ENCODE measurements at places on chromosomes 3 and 15.

DNA sequence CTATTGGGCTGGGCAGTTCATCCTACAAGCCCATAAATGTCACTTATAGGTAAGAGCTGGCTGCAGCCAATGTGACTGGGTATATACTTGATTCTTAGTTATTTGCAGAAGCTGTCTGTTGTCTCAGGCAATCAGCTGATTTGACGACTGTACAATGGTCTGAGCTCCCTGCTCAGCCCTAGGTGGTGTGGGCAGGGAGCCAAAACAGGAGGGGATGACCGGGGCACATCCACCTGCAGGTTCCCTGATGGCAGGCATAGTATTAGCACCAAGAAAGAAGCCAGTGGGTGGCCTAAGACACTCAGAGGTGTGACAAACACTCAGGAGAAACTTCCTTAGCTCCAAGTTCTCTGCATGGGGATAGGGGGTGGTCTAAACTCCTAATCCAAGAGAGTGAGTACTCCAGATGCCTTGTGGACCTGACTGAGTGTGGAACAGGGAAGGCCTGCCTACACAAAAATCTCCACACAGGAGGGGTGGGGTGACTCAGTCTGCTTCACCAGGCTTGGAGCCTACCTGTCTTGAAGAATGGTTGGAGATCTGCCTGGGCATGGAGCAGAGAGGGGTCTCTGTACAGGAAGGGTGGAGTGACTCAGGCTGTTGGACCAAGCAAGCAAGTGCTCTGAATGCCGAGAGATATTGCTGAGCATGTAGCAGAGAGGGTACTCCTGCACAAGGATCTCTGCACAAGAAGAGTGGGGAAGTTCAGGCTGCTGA, 690.4 kb upstream of the NAALADL2 start:
- no peak for DNase-seq

DNA sequence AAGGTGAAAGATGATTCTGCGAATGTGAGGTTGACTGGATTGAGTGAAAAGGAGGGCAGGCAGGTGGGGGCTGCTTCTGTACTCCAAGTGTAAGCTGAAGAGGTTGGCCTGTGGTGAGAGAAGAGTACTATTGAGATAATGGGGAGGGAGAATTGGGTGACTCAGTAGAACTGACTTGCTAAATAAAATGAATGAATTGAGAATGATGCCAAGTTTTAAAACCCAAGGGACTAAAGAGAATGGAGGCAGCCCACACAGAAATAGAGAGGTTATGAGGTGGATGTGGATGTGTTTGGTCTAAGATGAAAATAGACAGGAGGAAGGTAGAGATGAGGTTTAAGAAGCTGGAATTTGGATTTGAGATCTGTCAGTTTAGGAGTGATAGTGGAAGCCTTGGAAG, 5.9 kb downstream of the MME start:
- no peak for DNase-seq

- no peak for DNase-seq
These were observed 40.5 kb downstream of the TGM4 start for GRCh38 chr3:44914936-44915335.

DNA sequence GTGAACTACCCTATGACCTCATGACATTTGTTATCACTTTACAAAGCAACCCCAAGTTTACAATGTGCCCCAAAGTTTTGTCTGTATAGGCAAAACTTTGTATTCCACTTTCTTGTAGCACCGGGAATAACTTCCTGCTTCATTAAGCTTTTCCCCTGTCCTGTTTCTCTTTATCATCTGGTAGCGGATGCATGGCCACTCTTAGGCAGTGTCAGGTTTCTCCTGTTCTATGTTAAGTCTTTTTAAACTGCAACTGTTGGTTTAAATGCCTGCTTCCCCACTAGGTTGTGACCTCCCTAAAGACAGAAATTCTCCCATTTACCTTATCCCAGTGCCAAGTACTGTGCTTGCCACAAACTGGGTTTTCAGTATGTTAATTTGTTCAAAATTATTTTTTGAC, 433.6 kb upstream of the DPH6 start:
- DNase-seq = no peak

DNA sequence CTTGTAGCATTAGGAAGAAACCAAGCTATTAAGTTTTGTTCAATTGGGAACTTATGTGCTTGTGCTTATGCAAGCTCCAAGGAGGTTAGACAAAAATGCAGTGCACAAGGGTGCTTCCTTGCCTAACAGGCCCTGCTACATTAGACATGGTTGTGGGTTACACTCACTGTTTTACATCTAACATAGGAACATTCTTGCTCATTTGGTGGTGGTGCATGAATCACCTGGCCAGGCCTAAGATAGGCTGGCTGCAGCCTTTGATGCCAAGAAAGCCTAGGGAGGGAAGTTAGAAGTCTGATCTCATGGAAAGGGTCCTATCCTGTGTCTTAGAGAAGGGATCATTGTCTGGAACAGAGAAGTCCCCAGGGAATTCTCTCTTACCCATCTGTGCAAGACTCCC, 43.5 kb downstream of the CA12 start:
- DNase-seq = no peak

DNA sequence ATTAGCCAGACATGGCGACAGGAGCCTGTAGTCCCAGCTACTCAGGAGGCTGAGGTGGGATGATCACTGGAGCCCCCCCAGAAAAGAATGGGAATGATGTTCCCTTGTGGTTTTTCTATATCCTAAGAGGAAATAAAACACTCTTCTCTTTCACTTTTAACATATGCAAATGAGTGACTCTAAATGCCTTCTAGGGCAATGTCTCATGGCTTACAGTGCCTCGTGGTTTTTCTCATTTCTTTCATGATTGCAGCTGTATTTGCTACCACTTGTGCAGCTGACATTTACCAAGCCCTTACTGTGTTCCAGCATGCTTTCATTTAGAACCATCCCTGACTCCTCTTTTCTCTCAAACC, 26.4 kb downstream of the STOML1 start:
- no peak for DNase-seq

Measured in nucleus accumbens (tissue), 56 donors.